ENCODE measurements at places on chromosomes 1 and 21.

DNA sequence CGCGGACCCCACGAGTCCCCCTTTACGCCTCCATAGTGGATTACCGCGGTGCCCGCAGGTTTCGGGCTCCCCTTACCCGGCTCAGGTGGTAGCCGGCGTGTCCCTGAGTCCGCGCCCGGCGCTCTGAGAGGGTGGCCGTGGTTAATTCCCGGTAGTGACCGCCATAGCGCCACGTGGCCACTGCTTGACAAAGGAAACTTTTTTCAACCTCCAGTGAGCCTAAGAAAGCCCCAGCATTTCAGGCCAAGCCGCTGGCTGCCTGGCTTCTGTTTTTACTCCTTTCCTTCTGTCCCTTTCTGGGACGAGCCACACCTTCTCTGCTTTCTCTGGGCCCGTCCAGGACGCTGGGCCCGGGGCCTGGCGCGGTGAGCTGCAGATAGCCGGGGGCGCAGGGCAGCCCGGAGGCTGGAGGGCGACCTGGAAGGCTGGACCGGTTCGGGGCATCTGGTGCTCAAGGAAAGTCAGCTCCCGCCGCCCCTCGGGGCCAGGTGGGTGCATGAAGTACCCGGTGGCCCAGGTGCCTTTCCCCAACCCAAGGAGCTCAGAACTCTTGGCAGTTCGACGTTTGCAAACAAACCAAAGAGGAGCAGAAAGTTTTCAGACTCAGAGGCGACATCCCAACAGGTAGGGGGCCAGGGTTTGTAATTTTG is 540 bp upstream of the C1orf198 start:
- DNase-seq, result no peak

GRCh38 chr1:207840380-207840779 is 70.5 kb downstream of the CD34 start:
- no peak for DNase-seq

DNA sequence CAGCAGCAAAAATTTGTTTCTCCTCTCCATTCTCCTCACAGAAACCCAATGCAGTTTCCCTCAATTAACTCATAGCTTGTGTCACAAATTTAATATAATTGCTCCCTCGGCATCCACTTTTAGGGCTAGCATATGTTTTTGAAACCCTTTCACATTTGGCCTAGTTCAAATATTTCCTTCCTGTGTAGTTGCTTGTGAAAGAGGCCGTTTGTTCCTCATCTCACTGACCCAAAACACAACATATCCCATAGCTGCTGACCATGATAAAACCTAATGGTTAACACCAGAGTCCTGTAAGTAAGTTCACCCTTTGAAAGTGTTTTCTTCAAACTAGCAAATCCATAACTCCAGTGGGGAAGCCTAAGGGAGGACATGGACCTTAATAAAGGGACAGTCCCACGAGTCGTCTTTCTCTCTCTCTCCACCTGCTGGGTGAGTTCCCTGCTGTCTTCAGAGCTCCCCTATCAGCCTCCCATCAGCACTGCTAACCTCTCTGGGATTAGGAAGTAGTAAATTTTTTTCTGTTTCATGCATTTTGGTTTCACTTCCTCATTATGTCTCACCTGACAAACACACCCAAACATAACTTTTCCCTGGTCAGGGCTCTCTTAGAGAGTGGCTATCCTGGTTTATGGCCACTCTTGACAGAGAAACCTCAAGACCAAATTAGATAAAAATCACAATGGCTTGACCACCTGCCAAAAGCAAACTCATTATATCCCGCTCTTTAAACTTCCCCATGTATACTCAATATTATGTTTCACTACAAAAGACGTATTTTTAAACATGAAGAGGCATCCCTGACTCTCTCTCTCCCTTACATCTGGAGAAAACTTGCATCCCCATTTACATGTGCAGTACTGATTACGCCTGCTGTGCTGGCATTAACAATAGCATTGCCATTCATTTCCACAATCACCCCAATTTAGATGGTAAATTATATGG is 177.7 kb upstream of the HP1BP3 start:
- no peak for DNase-seq

DNA sequence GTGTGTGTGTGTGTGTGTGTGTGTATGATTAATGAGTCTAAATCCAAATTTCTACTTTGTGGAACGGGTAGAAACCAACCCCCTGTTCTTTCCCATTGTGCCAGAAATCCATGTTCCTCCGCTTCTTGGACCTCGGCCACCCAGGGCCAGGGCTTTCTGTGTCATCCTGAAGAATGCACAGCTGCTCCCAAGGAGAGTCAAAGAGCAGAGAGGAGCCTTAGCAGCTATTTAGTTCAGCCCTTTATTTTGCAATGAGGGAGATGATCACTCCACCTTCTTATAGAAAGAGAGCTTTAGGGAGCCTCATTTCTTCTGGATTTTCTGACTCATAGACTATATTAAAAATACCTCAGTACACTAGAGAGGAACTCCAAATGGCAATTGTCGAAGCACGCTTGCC is 489.3 kb upstream of the VAMP3 start:
- DNase-seq, result no peak

DNA sequence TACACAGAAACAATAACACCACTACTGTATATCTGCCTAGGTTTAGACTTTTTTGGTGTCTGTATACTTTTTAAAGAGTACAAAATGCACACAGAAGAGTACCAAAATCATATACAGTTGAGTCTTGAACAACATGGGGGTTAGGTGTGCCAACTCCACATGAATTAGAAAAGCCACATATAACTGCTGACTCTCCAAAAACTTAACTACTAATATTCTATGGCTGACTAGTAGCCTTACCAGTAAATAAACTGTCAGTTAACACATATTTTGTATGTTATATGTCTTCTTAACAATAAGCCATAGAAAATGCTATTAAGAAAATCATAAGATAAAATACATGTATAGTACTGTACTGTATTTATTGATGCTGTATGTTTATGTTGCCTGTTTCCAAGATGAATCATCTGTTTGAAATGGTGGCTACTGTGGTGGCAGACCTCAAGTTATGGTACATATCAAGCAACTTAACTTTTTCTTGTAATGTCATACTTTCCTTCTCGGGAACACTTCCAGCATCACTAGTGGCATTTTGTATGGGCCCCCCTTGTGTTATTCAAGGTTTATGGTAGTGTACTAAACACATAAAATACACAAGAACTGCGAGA is 71.2 kb downstream of the LHX4 start:
- DNase-seq, result no peak

DNA sequence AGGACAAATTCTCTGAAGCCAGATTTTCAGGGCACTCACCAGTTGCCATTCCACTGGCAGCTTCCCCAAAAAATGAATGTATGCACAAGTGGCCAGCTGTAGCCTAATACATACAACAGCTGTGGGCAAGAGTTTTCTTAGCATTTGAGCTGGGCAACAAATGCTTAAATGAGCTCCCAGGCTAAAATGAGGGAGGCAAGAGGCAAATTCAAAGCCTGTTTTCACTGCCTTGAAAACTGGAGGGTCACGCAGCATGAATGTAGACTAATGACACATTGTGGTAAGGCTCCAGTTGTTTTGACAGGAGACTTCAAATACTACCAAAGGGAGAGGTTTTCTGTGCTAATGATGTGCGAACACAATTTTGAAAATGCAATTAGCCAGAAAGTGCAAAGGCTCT is 88.2 kb downstream of the TIAM1 start:
- DNase-seq, result no peak

DNA sequence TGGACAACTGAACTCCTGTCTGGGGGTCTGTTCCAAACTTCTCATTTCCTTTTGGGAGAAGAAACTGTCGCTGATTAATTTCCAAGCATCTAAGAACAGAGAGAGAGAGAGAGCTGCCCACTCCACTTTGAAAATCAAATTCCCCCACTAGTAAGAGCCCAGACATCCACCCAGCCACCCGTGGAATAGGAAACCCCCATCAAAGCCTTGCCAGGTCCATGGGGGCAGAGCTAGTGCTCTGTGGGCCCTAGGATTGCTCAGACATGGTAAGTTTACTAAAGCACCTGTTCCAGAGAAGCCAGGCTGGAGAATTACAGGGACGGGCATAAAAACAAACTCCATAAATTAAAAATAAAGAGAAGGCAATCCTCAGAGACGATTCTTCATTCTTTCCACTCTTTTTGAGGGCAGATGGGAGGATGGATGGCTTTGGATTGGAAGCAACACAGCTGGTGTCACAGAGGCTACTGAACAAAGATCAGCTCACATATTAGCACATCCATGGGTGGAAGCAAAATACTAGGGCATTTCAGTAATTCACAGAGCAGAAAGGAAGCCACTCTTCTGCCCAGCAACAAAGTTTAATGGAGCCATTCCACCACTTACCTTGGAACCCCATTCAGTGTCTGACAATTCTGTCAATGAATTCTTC is 103.9 kb downstream of the COLGALT2 start:
- DNase-seq, result no peak

- no peak for DNase-seq
These were observed 9.6 kb downstream of the OSCP1 start for GRCh38 chr1:36440646-36441045.

- no peak for DNase-seq
These were observed 434.8 kb downstream of the CAMTA1 start for GRCh38 chr1:7220007-7220406.

Measured in activated CD4-positive, CD25-positive, alpha-beta regulatory T cell (primary cell).